ENCODE measurements at places on chromosomes 7 and 10.

GRCh38 chr10:50896721-50897120, 11.3 kb upstream of the A1CF start:
- no peak for DNase-seq

DNA sequence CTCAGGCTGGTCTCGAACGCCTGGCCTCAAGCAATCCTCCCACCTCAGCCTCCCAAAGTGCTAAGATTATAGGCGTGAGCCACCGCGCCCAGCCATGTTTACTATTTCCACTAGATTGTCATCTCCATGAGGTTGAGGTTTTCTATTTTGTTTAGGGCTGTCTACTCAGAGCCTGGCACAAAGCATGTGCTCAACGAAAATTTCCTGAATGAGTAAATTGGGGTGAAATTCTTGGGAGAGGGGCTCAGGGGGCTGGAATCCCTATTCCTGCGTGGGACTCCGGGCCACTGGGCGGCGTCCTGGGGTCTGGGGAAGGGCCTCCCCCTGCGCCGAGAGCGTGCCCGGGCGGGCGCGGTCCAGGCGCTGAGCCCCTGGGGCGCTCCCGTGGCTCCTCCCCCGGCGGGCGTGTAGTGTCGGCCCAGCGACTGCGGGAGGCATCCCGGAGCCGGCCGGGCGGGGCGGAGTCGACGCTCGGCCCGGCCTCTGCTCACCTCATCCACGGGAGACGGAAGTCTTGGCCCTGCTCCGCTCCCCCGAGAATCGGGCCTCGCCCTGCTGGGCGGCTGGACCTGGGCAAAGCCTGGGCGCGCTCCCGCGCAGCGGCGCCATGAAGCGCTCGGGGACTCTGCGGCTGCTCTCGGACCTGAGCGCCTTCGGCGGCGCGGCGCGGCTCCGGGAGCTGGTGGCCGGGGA, at the start of gene HPS6:
Gene HPS6, plus strand, starts transcription at position 482 of the 693 bp plus-strand sequence. Its CDS starts 126 bp downstream, at position 608.
- peak; percentile 91 for DNase-seq

- DNase-seq = no peak
These were observed 92.6 kb downstream of the RGS10 start for GRCh38 chr10:119449760-119450461.

DNA sequence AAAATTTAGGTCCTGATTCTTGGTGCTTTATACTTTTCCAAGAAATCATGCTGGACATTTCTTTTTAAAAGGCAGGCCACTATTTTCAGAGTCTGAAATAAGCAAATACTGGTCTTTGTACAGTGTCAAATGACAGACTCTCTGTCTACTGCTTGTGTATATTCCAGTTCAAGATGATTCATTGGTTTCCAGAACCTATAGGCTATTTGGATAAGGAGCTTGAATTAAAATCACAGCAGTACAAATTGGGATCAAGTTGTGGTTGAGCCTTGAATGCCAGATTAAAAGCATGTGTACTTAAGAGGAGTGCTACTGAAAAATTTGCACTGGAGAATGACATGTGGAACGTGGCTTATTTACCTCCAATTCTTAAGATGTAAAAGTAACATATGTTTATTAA, 10.7 kb downstream of the KMT2E start:
- DNase-seq = no peak

DNA sequence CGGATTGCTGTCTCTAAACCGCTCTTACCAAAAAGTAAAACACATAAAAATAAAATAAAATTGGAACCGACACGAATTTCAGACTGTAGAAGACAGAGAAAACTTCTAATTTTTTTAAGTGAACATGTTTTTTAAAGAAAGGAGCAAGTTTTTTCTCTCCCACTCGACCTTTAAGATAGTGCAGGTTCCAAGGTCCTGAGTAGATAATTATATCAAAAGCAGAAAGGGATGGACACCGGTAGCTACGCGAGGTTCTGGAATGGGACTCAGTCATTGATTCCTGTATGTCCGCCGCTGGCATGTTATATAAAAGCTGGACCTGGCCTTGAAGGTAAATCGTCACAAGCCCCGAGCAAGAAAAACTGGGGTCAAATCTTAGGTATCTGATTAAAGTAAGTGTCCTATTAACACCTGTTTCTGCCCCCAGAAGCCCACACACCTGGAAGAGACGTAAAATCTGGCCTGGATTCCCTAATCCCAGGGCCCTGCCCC, 462 bp upstream of the CISD1 start:
- DNase-seq = no peak

- DNase-seq = no peak
These were observed 33.5 kb downstream of the CUL2 start for GRCh38 chr10:35056686-35057085.

- DNase-seq = no peak
These were observed 59.9 kb downstream of the CACUL1 start for GRCh38 chr10:118694848-118695247.

- no peak for DNase-seq
These were observed 173.9 kb downstream of the ELFN1 start for GRCh38 chr7:1843921-1844335.

DNA sequence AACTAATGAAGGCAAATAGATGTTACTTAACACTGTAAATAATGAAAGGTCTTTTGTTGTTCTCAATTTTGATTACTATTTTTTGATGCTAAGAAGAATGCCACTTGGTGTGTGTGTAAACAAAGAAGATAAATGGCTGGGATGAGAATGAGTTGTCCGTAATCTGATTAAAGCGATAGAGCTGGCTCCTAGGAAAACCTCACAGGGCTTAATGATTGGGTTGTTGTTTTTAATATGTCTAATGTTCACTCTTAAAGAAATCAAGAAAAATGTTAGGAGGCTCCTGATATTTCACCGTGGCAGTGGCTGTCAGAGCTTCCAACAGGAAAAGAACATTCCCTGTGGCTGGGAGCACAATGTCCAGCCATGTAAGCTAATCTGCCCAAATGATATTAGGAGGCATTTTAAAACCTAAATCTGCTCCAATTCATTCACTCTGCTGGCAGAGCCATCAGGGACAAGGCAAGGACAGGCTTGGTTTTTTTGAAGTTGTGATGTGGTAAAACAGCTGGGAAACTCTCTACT, 243.9 kb downstream of the SNX10 start:
- DNase-seq = no peak

- DNase-seq = no peak
These were observed 654.2 kb downstream of the REEP3 start for GRCh38 chr10:64175271-64175962.

GRCh38 chr10:87862679-87863052, 667 bp downstream of the KLLN start:
- DNase-seq = no peak
